ENCODE measurements at places on chromosomes 3 and 15.

DNA sequence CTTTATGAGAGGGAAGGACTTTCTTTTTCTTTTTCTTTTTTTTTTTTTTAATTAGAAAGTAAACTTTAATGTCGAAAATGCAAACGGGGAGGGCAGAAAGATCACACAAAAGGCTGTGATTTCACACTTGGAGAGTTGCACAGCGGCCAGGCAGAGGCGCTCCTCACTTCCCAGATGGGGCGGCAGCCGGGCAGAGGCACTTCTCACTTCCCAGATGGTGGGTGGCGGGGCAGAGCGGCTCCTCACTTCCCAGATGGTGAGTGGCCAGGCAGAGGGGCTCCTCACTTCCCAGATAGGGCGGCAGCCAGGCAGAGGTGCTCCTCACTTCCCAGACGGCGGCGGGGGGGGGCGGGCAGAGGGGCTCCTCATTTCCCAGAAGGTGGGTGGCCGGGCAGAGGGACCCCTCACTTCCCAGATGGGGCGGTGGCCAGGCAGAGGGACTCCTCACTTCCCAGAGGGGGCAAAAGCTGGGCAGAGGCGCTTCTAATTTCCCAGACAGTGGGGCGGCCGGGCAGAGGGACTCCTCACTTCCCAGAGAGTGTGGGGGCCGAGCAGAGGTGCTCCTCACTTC, 88.6 kb downstream of the ATP2B2 start:
- no peak for DNase-seq

DNA sequence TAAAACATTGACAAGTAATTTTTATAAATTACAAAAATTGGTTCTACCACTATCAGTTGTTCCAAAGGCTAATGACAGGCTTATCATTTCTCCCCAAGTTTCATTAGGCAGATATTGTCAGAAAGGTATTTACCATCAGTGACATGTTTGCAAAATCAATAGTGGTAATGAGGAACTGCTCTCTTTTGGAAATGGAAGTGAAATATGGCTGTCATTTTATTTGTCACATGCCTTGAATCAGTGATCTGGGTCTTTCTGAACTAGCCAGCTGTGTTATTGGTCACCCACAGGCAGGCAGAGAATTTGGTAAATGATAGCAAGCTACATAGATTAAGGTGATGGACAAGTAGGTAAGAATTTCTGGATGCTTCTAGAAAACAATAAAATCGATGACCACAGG, 268.0 kb upstream of the ARHGEF26 start:
- no peak for DNase-seq

GRCh38 chr15:37057831-37058230, 42.5 kb downstream of the MEIS2 start:
- DNase-seq: no peak

DNA sequence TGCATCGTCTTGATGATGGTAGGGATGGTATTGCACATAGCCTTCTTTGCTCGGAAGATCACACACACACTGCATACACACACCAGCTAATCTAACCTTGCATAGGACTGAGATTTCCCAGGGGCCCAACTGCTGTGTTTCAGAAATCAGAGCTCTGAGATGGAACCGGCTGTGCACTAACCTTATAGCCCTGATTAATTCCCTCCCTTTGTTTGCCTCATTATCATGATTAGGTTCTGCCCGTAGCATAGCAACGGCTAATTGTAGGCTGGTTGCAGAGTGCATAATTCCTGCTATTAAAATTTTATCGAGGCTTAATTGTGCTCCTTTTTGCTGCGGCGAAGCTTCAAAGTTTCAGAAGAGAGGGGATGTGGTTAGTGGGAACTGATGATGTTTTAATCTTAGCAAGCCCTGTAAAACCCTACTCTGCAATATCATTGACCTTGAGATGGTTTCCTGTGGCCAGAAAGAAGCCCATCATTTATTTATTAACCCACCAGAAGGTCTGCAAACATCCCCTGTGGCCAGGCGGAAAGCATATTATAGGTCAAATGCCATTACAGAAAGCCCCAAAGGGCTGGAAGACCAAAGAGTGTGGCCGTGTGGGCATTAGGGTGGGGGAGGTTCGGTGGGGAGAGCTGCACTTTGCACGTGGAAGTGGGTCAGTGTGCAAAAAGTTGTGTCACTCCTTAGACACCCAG, 56.2 kb upstream of the GLCE start:
- no peak for DNase-seq

DNA sequence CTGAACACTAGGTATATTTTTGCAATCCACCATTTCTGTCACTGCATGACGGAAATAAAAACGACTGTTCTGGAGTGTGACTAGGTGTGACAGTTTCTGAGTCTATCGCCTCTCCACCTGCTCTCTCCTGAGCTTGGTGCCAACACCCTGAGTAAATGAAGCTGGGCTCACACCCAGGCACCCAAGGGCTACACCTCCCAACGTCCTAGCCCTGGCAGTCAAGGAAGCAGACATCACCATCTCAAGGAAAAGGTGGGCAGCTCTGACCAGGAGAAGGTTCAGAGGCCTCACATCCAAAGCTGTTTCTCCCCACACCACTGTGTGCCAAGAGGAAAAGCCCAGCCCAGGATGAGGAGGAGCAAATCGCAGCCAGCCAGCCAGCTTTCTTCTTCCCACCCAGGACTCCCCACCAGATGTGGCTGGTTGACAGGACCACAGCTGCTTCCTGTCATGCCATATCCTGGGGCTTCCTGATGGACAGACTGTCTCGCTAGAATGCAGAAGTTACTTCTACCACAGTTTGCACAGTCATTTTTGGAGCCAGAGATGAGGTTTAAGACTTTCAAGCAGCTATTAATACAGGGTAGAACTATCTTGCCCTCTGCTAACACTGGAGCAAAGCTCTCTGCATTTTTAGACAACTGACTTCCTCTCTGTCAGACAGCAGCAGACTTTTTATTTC, 3.3 kb downstream of the SCAMP2 start:
- peak; percentile 22 for DNase-seq

DNA sequence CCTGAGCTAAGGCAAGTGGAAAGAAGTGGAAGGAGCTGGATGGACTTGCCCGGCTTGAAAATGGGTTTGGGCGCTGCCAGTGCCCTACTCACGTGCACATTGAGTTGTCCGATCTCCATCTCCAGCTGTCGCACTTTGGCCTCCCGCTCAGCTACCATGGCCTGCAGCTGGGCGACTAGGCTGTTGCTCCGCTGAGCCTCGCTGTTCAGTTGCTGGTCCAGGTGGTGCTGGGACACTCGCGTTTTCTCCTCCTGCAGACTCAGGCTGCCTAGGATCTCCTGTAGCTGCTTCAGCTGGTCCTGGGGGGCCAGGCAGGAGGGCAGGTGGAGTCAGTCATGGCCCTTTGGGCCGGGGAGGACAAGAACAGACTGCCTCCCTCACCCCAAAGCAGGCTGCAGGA, 33.0 kb upstream of the HHATL start:
- DNase-seq: no peak

- DNase-seq: no peak
Measured at GRCh38 chr3:65381496-65382010, 657.2 kb downstream of the MAGI1 start.

DNA sequence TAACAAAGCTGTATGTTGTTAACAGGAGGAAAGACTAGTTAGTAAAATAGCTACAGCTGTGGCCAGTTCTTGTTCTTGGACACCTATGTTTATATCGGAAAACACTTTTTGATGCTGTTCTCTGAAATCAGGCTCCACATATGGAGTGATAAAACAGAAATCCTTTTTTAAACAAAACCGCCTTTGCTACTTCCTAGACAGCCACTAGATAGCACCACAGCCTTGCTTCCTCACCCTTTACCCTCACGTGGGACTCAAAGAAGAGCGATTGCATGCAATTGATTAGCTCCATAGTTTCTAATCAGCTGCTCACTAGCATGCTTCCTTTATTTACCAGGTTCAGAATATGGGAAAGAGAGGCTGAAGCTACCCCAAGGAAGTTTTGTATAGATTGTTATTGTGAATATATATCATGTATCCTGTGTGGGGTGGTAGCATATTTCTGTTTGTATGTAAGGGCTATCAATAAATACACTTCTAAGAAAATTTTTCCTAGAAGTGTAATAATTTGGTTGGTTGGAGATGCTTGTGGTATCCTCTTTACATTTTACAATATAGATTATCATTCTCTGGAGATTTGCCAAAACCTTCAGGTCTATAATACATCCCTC, 4.3 kb upstream of the MTFMT start:
- no peak for DNase-seq

DNA sequence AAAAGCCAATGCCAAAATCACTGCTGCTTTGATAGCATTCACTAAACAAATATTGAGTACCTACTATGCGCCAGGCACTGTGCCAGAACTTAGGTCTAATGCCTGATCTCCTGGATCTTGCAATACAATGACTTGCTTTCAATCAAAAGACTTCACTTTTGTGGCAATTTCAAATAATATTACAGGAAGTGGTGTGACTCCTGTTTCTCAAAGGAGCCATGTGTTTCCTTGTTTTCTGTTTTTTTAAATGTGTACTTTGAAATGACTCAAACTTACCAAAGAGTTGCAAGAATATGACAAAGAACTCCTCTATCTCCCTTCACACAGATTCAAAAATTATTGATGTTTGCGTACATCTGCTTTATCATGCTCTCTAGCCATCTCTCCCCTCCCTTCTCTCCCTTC, 18.3 kb downstream of the OSBPL10 start:
- DNase-seq: no peak

- DNase-seq: no peak
Measured at GRCh38 chr3:25448750-25449692, 21.0 kb downstream of the RARB start.

DNA sequence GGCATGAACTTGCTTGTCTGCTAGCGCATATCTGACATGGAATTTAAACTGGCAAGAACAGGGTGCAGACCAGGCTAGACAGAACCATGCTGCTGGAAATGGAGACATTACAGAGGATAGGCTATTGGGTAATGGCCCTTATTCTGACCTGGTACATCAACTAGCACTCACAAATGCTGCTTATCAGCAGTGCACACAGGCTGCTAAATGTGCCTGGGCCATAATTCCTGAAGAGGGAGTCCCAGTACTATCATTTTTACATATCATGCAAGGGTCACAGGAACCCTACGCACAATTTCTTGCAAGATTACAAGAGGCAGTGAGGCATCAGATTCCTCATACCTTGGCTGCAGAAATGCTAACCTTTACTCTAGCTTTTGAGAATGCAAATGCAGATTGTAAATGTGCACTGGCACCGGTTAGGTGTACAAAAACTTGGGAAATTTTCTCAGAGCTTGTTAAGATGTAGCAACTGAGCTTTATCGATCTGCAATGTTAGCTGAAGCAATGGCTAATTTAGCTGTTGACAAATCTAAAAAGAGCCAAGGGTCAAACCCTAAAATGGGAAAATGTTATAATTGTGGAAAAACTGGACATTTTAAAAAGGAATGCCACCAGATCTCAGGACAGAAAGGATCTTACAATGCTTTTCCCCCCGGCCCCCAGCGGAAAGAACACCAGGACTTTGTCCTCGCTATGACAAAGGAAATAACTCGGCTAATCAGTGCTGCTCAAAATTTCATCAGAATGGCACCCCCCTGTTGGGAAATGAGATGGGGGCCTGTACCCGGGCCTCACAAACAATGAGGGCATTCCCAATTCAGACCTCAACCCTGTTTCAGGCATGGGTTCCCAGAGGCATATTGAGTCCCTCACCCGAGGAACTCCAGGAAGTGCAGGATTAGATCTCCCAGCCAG, 21.1 kb downstream of the CCRL2 start:
- no peak for DNase-seq

DNA sequence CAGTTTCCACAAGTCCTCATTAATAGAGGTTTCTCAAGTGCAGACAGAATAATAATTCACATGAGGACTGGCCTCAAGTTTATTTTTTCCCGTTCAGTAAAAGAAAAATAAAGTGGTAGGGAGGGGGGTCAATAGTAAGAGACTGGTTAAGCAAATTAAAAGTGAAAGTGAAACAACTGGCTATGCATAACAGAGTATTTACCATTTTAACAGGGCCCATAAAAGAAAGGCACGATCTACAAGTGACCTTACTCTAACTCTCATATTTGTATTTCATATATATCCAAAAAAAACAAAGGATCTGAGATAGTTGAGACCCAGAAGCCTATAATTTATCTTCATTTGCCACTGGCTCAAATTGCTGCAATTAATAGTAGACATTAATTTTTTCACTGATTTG, 686.3 kb downstream of the NTRK3 start:
- DNase-seq: no peak

DNA sequence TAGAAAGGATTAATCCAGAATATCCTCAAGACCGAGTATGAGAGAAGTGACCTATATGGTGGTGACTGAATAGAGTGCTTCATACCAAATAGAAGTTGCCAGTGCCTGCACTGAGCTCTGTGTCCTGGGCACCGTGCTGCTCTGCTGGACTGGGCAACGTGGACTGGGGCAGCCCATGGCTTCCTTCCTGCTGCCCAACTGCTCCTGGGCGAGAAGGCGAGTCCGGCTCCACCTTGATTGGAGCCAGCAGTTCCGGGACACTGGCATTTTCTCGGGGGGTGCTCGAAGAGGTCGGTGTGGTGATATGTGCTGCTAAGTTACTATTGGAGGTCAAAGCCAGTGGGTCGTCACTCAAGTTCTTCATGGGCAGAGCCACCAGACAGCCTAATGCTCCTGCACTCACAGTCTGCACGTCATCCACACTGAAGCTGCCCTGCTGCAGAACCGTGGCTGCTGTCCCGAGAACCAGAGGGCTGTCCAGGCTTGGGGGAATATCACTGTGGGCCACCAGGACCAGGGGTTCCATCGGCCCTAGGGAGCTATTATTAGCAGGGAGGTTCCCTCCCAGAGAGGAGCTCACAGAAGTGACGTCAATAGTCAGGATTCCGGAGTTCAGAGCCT, 14.1 kb downstream of the ZXDC start:
- no peak for DNase-seq

GRCh38 chr3:97968376-97968775, 3.9 kb downstream of the RIOX2 start:
- DNase-seq: no peak

GRCh38 chr3:140712301-140712700, 34.4 kb downstream of the TRIM42 start:
- DNase-seq: no peak

DNA sequence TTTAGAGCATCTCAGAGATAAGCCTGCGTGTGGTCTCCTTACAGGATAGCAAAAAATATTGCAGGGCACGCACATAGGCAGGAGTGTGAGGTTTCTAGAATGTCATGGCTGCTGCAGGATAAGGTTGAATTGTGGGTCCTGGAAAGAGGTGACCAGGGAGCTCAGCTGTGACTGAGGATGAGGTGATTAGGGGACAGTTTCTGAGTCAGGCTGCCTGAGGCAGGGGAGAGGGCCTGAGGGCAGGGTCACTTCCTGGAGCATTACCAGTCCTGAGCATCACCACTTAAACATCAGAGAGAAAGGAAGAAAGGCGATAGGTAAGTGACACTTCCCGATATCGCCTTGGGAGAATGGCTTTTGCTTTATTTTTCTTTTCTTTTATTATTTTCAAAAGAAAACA, 813.8 kb downstream of the TUSC7 start:
- DNase-seq: no peak

- no peak for DNase-seq
Measured at GRCh38 chr3:9124730-9125129, 124.7 kb downstream of the SRGAP3 start.

DNA sequence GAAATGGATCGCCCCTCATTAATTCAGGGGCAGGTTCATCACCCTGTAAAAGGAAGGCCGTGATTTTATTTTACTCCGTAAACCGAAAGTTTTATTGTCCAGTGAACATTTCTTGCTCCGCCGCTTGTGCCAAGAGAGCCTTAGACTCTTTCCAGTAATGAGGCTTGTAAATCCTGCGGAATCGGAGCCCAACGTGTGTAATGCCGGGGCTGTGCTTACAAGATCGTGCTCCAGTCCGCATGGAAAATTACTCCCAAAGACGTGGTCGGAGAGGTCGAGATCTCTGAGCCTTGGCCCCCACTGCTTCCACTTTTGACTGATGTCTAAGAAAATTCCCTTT, 649 bp upstream of the PLOD2 start:
- no peak for DNase-seq

- DNase-seq: no peak
Measured at GRCh38 chr3:197540961-197541377, 14.8 kb downstream of the BDH1 start.

Data from esophagus squamous epithelium (tissue), 5 donors.